ENCODE measurements at places on chromosomes 11 and 22. TPM values are rescaled to one million over a fixed set of nuclear protein-coding genes. Genes with fewer than 3 reads are reported as not detected.

Gene OR5A1
- total RNA-seq = not detected

DNA sequence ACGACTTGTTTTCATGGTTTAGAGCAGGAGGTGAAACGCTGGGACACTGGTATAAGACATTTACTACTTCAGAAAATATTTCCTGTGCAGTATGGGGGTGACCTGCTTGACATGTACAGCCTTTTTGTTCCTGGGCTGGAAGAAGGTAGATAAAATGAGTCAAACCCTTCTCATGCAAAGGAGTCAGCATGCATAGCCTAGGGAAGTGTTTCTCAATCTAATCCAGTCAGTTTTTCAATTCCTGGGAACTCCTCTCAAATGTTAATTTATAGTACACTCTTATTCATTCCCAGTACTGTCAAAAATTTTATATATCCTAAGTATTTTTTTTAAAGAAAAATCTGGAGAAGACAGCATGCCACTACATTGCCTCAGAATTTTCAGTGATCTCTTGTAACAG, 154.7 kb upstream of the GUCY1A2 start:
- H3K27me3 ChIP-seq = no peaks in the 10 kb centered on the region
- DNase-seq = no peak
- H3K4me3 ChIP-seq = no peak overlapping the region
- H3K36me3 ChIP-seq = no peaks in the 10 kb centered on the region
- no peaks in the 10 kb centered on the region for H3K4me1 ChIP-seq
- no peak overlapping the region for H3K27ac ChIP-seq

DNA sequence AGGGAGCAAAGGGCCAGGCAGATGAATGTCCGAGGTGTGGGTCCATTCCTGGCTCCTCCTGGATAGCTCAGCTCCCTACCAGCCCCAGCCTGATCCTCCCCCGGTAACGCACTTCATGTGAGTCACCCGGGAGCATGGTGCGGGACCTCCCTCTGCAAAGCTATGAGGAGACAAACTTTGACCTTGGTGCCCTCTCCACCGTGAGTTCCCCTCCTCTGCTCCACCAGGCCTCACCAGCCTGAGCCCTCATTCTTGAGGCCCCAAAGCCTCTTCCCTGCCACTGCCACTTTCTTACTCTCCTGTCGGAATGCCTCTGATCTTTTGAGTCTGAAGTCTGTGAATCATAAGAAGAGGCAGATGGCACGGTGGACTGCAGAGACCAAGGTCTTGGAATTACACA, 37.4 kb upstream of the CD82 start:
- H3K4me1 ChIP-seq = no peaks in the 10 kb centered on the region
- H3K36me3 ChIP-seq = no peaks in the 10 kb centered on the region
- H3K27ac ChIP-seq = no peak overlapping the region
- H3K4me3 ChIP-seq = no peak overlapping the region
- DNase-seq = no peak

Gene MRPL23
- total RNA-seq = 83.4 TPM

DNA sequence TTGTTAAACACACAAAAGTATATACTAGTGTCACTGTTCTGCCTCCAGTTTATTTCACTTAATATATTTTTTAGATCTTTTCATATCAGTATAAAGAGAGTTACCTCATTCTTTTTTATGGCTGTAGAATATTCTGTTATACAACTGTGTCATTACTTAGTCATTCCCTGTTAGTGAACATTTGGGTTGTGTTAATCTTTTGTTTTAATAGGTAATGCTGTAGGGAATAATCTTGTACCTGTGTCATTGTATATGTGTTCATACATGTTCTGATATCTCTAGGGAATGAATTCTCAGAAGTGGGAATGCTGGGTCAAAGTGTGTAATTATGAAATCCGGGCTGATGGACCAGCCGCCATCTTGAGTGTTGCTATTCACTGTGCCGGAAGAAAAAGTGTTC, 71.4 kb downstream of the SWAP70 start:
- H3K27me3 ChIP-seq = no peaks in the 10 kb centered on the region
- no peaks in the 10 kb centered on the region for H3K36me3 ChIP-seq
- no peak overlapping the region for H3K4me3 ChIP-seq
- no peak for DNase-seq

GRCh38 chr11:63858628-63859550, 20.0 kb downstream of the MARK2 start:
- H3K27me3 ChIP-seq = no peaks in the 10 kb centered on the region
- H3K36me3 ChIP-seq = no peaks in the 10 kb centered on the region
- peak; percentile 47 for DNase-seq
- peak overlapping the region; percentile 55 for H3K27ac ChIP-seq
- no peak overlapping the region for H3K4me3 ChIP-seq

Gene CBX6
- total RNA-seq = 32.7 TPM

Gene CBLIF
- total RNA-seq = not detected

Gene VPREB1
- not detected for total RNA-seq

DNA sequence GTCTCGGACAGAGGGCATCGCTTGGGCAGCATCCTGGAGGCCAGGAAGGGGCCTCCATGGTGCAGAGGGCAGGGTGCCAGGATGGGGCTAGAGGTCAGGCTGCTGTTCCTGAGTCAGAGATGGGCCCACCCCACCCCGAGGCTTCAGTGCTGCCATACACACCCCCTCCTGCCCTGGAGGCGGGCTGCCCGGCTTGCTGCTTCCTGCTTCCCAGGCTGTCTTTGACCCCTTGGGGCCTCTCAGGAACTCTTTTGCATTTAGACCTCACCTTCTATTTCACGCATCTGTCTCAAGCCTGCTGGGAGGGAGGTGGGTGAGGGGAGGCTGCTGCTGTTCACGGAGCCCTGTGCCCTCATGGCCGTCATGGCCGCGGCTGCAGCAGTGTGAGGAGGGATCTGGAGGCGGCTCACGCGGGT, 6.6 kb upstream of the GRAMD4 start:
- H3K27ac ChIP-seq = no peak overlapping the region
- no peaks in the 10 kb centered on the region for H3K36me3 ChIP-seq
- H3K27me3 ChIP-seq = no peaks in the 10 kb centered on the region
- no peak overlapping the region for H3K4me3 ChIP-seq
- H3K4me1 ChIP-seq = peaks cover 23% of the 10 kb centered on the region

GRCh38 chr11:69053169-69053477, 4.4 kb downstream of the TPCN2 start:
- H3K27ac ChIP-seq = no peak overlapping the region
- no peaks in the 10 kb centered on the region for H3K27me3 ChIP-seq
- peaks cover 30% of the 10 kb centered on the region for H3K4me1 ChIP-seq
- no peak for DNase-seq
- no peaks in the 10 kb centered on the region for H3K36me3 ChIP-seq
